Activated T-helper 17 cell treated with anti-CD3 and anti-CD28 coated beads, Interleukin-2, amount 50 U/mL, for 72 hours (primary cell): ENCODE measurements at places on chromosomes 12 and 14. TPM values are rescaled to one million over a fixed set of nuclear protein-coding genes. Genes with fewer than 3 reads are reported as not detected.

GRCh38 chr14:69896080-69896479 is 16.9 kb downstream of the SMOC1 start:
- no peak overlapping the region for H3K27ac ChIP-seq
- no peak overlapping the region for H3K4me3 ChIP-seq
- peaks cover 26% of the 10 kb centered on the region for H3K27me3 ChIP-seq
- H3K4me1 ChIP-seq: no peaks in the 10 kb centered on the region
- no peak for ATAC-seq
- H3K36me3 ChIP-seq: no peaks in the 10 kb centered on the region

GRCh38 chr12:116820064-116820656 is 61.1 kb downstream of the HRK start:
- no peaks in the 10 kb centered on the region for H3K27me3 ChIP-seq
- peak overlapping the region; percentile 93 for H3K27ac ChIP-seq
- H3K4me3 ChIP-seq: peak overlapping the region; percentile 90
- ATAC-seq: no peak

DNA sequence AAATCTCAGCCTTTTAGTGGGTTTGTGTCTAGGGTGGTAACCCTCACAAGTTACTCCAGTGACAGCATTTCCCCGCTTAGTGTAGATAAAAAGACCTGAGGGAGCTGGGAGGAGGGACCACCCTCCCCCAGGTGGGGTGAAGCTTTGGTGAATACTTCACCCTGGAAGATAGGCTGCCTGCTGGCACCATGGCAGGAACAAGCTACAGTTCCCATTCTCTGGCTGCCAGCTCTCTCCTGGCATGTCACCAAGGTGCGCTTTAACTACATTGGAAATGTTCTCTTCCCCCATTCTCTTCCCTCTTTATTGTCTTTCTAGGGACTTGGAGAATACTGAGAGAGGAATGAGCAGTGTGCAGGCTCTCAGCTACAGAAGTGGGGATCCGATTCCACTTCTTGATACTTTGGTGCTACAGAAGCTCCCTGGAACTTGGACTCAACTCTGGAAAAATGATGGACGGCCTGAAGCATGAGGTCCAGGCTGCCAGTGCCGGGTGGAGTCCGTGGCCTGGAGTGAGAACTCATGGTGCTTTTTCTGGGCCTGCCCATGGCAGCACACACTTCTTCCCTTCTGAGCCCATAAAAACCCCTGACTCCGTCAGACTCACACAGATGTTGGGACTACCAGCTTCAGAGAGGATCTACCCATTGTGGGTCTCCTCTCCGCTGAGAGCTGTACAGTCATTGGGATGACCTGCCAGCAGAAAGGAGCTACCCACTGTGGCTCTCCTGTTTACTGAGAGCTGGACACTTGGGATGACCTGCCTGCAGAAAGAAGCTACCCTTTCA is 198.0 kb downstream of the ADGRD1 start:
- H3K4me1 ChIP-seq: no peaks in the 10 kb centered on the region
- no peak for ATAC-seq
- no peak overlapping the region for H3K27ac ChIP-seq
- H3K4me3 ChIP-seq: no peak overlapping the region
- H3K27me3 ChIP-seq: peaks cover 40% of the 10 kb centered on the region

Gene KRT73
- total RNA-seq: not detected

DNA sequence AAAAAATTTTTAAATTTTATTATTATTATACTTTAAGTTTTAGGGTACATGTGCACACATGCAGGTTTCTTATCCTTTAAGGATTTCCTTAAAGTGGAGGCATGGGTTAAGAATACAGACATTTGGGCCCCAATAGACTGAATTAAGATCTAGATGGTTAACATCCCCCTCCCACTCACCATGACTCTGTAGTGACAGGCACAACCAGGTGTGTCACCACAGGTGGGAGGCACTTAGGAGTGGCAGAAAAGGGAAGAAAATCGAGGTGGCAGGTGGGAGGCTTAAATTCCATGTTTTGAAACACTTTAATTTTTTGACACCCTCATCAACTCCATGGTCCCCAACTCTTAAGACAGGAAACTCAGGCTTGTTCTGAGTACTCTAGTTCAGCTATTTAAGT is 37.6 kb upstream of the GRIP1 start:
- peak; percentile 45 for ATAC-seq
- no peaks in the 10 kb centered on the region for H3K27me3 ChIP-seq
- H3K36me3 ChIP-seq: no peaks in the 10 kb centered on the region
- no peak overlapping the region for H3K4me3 ChIP-seq
- no peak overlapping the region for H3K27ac ChIP-seq

Gene EP400
- total RNA-seq: 47.1 TPM

- peak overlapping the region; percentile 60 for H3K27ac ChIP-seq
- peak; percentile 99 for ATAC-seq
- peak overlapping the region; percentile 58 for H3K4me3 ChIP-seq
- H3K4me1 ChIP-seq: peaks cover 9% of the 10 kb centered on the region
- no peaks in the 10 kb centered on the region for H3K27me3 ChIP-seq
Measured at GRCh38 chr14:61780125-61780524, 17.9 kb downstream of the SNAPC1 start.

DNA sequence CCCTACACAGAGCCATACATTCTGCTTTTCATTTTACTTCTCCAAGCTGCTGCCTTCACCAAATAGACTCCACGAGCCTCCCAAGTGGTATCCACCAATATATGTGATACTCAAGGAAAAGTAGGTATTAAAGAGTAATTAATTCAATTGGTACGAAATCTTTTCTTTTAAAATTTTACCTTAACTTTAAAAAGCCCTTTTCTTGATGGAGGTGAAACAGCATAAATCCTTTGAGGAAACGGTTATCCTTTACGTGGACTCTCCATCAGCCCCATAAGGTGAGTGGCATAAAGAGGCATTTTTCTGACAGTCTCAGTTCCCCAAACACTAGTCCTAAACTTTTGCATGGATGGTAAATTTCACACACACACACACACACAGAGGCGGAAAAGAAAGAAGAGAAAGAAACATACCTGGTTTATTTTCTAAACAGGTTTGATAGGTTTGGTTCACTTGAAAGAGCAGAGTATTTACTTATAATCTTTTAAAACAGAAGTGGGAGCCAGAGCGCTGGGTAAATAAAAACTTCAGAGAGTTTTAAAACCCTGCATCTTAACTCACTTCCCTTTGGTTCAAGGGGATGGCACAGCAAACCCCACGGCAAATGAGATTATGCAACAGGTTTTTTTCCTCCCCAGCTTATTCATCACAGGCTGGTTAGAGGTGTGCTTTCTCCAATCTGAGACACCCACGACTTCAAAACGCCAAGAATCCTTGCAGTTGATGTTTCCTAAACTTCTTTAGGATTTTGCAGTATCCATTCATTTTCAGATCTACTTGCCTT is 1.9 kb downstream of the DUSP16 start:
- H3K4me1 ChIP-seq: peaks cover 23% of the 10 kb centered on the region
- ATAC-seq: peak; percentile 67
- H3K27me3 ChIP-seq: no peaks in the 10 kb centered on the region
- H3K27ac ChIP-seq: peak overlapping the region; percentile 88
- peak overlapping the region; percentile 90 for H3K4me3 ChIP-seq

- H3K4me3 ChIP-seq: no peak overlapping the region
- H3K27me3 ChIP-seq: no peaks in the 10 kb centered on the region
- ATAC-seq: no peak
- H3K36me3 ChIP-seq: no peaks in the 10 kb centered on the region
- no peaks in the 10 kb centered on the region for H3K4me1 ChIP-seq
Measured at GRCh38 chr14:61586544-61587055, 108.7 kb upstream of the HIF1A start.

Gene SELPLG
- total RNA-seq: 89.1 TPM

GRCh38 chr12:104182144-104182543 is 33.4 kb upstream of the TXNRD1 start:
- no peak for ATAC-seq
- no peak overlapping the region for H3K4me3 ChIP-seq
- no peak overlapping the region for H3K27ac ChIP-seq

GRCh38 chr12:84159260-84159659 is 753.3 kb downstream of the SLC6A15 start:
- no peaks in the 10 kb centered on the region for H3K4me1 ChIP-seq
- H3K4me3 ChIP-seq: no peak overlapping the region
- H3K27ac ChIP-seq: no peak overlapping the region
- H3K27me3 ChIP-seq: no peaks in the 10 kb centered on the region

Gene MFAP5
- not detected for total RNA-seq

DNA sequence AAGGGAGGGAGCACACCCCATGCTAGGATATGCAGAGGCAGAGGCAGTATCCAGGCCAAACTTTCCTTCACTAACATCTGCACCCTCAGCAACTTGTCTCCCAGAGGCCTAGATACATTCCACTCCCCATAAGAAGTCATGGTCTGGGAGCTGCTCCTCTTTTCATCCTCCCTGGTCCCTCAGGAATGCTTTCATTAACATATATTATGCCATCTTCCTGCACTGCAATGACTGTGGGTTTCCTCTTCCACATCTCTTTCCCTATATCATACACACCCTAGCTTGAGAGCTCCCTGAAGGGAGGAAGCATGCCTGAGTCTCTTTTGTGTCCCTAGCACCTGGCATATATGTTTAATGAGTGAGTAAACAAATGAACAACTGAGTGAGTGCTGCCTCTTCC is 8.6 kb downstream of the DDN start:
- no peaks in the 10 kb centered on the region for H3K36me3 ChIP-seq
- H3K4me1 ChIP-seq: peaks cover 11% of the 10 kb centered on the region
- peak overlapping the region; percentile 0 for H3K27ac ChIP-seq

DNA sequence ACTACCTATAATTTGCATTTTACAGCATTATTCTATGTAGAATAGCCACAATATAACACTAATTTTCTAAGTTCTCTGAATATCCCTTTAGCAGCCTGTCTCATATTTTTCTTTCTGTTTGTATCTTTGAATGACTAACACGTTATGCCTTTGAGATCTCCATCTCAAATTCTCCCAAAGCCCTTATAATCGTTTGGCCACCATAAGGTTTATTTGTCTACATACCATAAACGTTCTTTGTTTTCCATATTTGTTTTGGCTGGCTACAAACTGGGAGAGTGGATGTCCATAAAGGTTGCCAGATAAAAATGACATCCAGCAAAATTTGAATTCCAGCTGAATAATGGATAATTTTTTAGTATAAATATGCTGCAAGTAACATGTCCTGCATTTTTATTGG is 203.7 kb downstream of the STXBP6 start:
- no peaks in the 10 kb centered on the region for H3K36me3 ChIP-seq
- no peak overlapping the region for H3K4me3 ChIP-seq
- H3K27me3 ChIP-seq: peaks cover 22% of the 10 kb centered on the region
- no peaks in the 10 kb centered on the region for H3K4me1 ChIP-seq
- no peak for ATAC-seq

DNA sequence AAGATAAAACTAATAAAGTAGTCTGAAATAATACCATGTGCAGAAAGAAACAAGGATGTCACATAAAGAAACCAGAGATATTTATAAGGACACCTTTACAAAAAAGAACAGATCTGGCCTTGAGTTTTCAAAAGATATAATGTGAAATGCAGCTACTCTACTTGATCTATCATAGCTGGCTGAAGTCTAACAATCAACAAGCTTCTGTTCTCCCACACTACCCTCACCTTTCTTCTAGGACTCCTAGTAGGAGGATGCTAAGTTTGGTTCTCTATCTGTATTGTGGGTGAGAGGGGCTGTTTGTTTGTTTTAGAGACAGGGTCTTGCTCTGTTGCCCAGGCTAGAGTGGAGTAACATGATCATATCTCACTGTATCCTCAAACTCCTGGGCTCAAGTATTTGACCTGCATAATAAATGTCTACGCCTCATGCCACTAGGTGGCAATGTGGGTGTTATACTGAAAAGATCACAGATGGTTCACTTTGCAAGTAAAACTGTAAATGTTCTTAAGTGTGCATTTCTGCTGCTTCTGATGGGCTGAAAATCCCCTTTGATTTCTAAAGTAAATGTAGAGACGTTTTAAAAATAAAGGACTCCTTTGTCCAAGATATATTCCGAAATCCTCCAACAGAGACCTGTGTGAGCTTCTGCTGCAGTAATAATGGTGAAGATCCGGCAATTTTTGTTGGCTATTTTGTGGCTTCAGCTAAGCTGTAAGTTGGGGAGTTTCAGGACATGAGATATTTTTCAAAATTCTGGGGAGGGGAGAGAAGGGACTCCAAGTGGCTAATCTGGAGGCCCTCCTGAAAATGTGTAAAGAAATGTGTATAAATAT is 269.3 kb downstream of the DAD1 start:
- no peaks in the 10 kb centered on the region for H3K4me1 ChIP-seq
- no peak overlapping the region for H3K27ac ChIP-seq
- H3K4me3 ChIP-seq: peak overlapping the region; percentile 46
- no peaks in the 10 kb centered on the region for H3K27me3 ChIP-seq
- no peak for ATAC-seq

Gene FAM90A1
- 0.24 TPM for total RNA-seq

DNA sequence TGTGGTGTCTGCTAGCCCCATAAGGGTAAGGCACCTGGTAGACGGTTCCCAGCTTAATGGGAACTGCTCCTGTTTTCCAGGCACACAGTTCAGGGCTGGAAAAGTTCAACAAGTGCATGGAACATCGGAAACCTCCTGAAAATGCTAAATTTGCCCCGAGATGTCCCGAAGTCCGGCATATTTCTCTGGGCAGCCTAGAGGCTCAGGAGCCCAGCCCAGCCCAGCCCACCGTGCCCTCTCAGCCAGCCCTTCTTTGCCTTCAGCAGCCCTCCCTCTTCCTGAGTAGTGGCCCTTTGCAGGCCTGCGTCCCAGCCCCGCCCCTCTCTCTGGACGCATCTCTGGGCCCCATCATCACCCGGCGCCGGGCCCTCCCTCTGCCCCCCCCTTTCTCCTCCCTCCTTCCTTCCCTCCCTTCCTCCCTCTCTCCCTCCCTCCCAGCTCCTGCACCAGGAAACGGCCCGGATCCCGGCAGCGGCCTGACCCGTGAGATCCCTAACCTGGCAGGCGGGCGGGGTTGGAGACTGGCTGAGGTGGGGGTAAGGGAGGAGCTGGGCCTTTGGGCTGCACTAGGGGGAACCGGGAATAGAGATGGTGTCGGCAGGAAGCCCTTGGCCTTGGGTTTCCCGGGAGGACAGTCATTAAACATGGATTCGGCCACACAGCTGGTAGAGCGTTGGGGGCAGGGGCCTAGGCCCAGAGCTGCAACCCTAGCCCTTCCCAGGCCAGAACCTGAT is at the start of gene BCL2L2:
TSS of gene BCL2L2 (plus strand) at position 422 of the 734 bp plus-strand sequence. CDS start 935 bp downstream, outside the sequence.
- no peak within 1 kb of the TSS for H3K4me3 ChIP-seq
- H3K27me3 ChIP-seq: peaks cover 20% of the 10 kb centered on the region
- no peak for ATAC-seq

DNA sequence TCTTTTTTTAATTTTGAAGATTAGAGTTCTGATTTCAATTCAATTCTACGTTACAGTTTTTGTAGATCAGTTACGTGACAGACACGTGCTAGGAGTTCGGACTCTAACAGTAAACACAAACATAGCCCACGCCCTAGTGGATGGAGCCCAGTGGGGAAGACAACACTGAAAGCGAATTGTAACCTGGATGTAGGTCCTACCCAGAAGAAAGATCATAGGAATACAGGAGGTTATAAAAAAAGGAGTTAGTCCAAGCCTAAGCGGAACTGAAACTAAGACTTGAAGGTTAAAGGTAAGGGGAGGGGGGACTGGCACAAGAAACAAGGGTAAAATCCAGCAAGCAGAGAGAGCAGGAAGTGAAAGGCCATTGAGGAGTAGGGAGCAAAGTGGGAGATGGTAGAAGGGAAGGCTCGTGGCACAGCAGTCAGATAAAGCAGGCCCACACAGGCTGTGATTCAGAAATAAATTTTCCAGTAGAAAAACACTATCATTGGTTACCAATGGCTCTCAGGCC is 15.7 kb upstream of the CRY1 start:
- H3K36me3 ChIP-seq: no peaks in the 10 kb centered on the region
- no peak overlapping the region for H3K4me3 ChIP-seq

Gene ZNF384
- total RNA-seq: 80.6 TPM

- H3K27me3 ChIP-seq: no peaks in the 10 kb centered on the region
- H3K4me3 ChIP-seq: peak overlapping the region; percentile 55
- ATAC-seq: peak; percentile 75
Measured at GRCh38 chr14:63436286-63437098, 106.7 kb downstream of the PPP2R5E start.

Gene APOF
- not detected for total RNA-seq
